ENCODE measurements at places on chromosomes 1 and 21. TPM values are rescaled to one million over a fixed set of nuclear protein-coding genes. Genes with fewer than 3 reads are reported as not detected.
A peak's percentile ranks its signal among the peaks of the same experiment; 100 is the strongest.

DNA sequence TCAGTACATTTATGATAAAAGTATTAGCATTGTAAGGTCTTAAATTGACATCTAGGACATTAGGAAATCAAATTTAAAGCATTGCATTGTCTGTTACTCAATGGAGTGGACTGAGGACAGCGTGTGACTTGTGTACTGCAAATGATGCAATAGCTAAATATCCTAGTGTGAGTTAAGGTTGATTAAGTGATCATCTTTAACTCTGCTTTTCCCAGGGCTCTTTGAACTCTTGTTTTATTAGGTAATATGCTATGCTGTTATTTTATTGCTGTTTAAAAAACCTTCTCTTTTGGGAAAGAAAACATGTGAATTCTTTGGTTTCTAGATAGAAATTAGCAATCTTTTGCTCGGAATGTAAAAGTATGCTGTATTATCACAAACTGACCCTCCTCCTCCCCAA lies 38.6 kb downstream of the NFIA start:
- DNase-seq: no peak

DNA sequence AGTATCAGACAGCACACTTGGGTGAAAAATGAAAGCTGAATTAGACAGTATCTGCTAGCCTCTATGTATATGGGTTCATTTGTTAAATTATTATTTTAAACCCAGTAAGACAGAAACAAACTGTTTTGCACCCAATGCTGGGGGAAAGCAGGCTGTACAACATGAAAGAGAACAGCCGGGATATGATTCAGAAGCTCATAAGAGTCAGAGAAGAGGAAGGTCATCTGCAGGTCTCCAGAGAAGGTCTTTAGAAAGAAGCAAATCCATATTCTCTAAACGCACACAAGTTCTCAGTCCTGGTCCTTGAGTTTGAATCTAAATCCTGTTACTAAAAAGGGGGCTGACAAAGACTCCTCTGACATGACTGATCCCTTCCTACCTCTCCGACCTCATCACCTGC lies 155.1 kb downstream of the SIPA1L2 start:
- DNase-seq: no peak

DNA sequence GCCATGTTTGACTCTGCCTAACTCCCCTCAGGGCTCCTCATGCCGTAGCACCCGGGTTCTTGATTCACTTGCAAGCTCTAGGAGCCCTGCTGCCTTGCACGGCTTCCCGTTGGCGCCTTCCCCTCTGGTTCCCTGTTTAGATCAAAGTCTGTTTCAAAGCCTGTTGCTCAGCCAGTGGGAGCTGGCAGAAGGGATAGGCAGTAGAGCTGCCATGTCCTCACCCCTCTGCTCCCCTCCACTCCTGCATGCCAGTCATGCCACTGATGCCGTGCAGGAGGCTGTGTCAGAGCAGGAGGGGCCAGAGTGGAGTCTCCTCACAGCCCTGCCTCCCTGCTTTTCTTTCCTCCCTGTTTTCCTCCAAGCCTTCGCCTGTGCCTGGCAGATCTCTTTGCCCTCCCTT lies 26.5 kb downstream of the HMGCS2 start:
- no peak for DNase-seq

- no peak for DNase-seq
Measured at GRCh38 chr1:205656236-205656635, 24.1 kb downstream of the SLC45A3 start.

GRCh38 chr21:41632748-41633475 lies 125.0 kb upstream of the TMPRSS2 start:
- DNase-seq: no peak

DNA sequence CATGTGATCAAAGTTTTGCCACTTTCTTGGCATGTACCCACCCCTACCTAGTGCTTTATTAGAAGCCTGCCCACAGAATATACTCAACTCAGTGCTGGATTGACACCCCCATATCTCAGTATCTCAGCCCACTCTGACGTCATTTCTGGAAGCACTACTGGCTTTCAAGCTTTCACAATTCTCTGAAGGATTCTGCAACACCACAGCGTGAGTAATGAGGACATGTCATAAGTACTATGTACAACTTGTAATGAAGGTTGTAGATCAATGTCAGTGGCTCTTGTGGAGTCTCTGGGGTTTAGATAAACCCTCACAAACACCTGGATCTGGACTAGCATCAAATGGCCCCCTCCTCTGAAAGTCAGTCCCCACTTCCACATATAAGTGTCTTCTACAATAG lies 57.2 kb downstream of the TNFSF4 start:
- DNase-seq: no peak

DNA sequence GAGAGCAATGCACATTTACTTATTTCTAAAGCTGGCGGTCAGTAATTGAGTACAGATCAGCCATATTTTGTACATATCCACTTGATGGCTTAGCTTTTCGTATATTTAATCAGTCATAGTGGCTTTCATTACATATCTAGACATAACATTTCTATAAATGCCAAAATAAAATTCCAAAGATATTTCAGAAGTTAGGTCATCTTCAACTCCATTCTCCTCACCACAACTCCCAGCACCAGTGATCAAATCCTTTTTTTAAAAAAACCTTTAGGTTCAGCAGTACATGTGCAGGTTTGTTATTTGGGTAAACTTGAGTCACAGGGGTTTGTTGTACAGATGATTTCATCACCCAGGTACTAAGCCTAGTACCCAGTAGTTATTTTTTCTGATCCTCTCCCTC lies 53.9 kb upstream of the GNG4 start:
- DNase-seq: no peak

DNA sequence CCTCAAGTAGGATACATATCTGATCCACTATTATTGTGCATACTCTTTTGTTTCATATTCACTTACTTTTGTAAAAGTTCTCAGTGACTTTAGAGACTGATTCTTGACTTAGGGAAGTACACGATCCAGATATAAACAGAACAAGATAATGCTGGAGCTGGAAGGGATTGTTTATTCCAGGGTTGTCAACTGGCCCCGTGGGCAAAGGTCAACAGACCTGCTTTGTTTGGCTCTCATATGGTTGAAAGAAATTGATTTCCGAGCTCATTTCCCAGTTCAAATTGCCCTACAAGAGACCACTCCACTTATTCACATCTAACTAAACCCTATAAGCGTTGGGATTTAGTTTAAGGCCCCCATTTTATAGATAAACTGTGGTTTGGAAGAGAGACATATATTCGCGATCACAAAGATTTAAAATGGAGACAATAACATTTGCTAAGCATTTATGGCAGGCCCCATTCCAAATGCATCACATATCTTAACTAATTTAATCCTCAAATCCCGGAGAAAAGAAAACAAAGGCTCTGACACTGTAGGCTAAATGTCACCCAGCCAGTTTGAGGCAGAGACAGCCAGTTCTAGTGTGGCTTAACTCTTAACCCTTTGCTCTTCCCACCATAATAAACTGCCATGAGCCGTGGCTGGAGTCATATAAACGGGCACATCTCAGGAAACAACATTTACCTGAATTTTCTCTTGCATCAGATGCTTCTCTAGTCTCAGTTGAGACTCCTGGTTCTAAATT lies 20.6 kb downstream of the REG4 start:
- DNase-seq: no peak

DNA sequence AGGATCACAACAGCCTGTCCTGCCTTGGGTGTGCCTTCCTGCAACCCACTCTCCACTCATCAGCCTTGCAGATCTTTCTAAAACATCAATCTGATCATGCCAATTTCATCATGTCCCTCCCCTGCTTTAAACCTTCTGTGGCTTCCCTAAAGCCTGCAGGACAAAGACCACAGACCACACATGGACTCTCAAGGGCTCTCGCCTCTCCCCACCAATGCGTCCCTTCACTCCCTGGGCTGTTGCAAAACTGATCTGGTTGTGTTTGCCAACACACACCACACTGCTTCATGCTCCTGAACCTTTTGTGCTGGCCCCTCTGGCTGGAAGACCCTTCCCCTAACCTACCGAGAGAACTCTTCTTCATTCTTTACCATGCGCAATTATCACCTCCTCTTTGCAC lies 72.4 kb downstream of the ITPKB start:
- DNase-seq: no peak

DNA sequence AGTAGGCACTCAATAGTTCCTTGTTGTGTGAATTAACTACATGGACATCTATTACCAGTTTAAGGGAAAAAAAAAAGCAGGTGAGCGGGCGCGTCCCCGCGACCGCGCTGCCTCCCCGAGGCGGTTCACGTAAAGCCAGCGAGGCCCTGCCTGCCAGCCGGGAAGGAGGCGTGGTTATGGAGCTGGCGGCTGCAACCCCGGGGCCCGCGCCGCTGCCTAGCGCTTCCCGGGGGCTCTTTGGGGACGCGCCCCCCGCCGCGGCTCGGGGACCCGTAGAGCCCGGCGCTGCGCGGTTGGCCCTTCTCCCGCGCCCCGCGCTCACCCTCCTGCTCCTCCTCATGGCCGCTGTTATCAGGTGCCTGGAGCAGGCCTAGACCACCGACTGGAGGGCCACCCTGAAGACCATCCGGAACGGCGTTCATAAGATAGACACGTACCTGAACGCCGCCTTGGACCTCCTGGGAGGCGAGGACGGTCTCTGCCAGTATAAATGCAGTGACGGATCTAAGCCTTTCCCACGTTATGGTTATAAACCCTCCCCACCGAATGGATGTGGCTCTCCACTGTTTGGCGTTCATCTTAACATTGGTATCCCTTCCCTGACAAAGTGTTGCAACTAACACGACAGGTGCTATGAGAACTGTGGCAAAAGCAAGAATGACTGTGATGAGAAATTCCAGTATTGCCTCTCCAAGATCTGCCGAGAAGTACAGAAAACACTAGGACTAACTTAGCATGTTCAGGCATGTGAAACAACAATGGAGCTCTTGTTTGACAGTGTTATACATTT lies 2.6 kb upstream of the CC2D1B start:
- peak; percentile 69 for DNase-seq

GRCh38 chr1:162079030-162079429 lies 9.5 kb downstream of the NOS1AP start:
- no peak for DNase-seq

- DNase-seq: peak; percentile 97
Measured at GRCh38 chr1:74343216-74343615, 108.0 kb downstream of the TNNI3K start.

GRCh38 chr1:235942979-235943575 lies 76.4 kb upstream of the LYST start:
- DNase-seq: no peak

DNA sequence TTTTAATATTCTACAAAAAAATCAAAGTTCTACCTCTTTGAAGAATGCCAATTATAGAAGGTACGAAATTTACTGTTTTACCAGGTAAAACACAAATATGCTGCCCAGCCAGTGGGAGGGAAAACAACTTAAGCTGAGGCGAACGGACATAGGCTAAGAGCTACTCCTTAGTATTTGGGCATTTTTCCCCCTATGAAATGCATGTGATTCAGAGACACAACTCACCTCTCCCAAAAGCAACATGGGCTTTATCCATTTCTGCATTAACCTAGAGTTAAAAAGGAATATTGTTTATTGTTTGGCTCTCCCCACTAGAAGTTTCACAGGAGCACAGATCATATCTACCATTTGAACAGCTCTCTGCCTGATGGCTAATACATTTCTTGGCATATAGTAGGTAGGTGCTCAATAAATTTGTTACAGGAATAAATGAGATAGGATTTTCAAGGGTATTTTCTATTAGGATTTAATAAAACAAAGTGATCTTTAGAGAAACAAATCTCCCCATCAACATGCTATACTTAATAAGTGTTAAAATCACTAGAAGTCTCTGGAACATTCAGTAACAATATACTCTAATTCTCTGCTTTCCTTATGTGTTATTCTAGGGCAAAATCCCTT lies 2.4 kb upstream of the SORT1 start:
- DNase-seq: no peak

GRCh38 chr1:13908128-13908527 lies 208.1 kb downstream of the PRDM2 start:
- DNase-seq: no peak

The SYTL1 gene
- 24.1 TPM for polyA plus RNA-seq

The SMCP gene
- polyA plus RNA-seq: not detected

The GSTM5 gene
- 9.6 TPM for polyA plus RNA-seq

The LCE1A gene
- polyA plus RNA-seq: not detected

The PSMB2 gene
- 123 TPM for polyA plus RNA-seq

The GPR61 gene
- polyA plus RNA-seq: 1.6 TPM

The B4GALT2 gene
- polyA plus RNA-seq: 91.9 TPM
